ENCODE measurements at places on chromosomes 3 and 15.
A peak's percentile ranks its signal among the peaks of the same experiment; 100 is the strongest.

DNA sequence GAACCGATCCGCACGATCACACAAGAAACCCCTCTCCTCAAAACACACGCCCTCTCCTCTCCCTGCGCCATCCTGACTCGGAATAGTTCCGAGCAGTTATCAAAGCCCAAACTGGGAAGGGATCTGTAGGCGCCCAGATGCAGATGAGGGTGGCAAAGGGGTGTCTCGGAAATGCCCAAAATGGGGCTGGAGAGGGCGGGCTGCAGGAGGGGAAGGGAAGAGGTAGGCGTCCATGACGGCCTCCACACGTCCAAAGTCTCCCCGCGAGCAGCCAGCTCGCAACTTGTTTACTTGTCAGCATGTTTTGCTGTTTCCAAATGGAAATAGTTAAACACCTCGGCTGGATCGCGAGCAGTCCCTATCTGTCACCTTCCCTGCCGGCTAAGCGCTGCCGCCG, 1.5 kb downstream of the NTRK3 start:
- no peak for DNase-seq

GRCh38 chr3:144390786-144391185, 419.2 kb downstream of the DIPK2A start:
- no peak for DNase-seq

DNA sequence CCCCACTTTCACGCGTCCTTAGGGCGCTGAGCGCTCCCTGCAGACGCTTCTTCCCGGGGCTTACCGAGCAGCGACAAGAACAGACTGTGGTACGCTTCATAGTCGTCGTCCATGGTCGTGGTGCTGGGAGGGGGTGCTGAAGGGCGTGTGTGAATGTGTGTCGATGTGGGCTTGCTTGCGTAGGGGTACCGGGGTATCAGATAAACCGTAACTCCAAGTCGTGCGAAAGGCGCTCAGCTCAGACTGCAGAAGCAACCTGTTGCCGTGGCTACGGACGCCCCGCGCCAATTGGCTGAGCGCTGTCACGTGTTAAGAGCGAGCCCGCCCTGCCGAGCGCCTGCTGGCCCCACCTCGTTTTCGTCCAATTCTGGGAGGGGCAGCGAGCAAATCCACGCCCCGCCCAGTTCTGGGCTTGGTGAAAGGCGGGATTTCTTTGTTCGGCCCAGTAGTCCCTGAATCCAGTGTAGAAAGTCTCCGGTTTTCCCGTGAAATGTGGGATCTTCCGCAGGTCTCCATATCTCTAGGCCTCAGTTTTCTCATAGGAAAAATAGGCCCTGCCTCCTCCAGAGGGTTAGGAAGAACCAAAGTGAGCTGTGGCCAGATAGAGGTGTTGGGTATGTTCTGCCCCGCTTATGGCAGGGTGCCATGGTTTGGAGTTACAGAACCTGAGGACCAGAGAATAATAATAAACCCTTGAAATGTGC, at the start of gene EFCAB12:
Gene EFCAB12, minus strand, starts transcription at position 261 of the 704 bp plus-strand sequence. Its CDS starts 148 bp downstream, at position 113.
- peak; percentile 96 for DNase-seq

GRCh38 chr3:33317963-33318709, 40.9 kb downstream of the FBXL2 start:
- DNase-seq: no peak

GRCh38 chr3:127735767-127736693, 63.3 kb downstream of the ABTB1 start:
- peak; percentile 88 for DNase-seq

DNA sequence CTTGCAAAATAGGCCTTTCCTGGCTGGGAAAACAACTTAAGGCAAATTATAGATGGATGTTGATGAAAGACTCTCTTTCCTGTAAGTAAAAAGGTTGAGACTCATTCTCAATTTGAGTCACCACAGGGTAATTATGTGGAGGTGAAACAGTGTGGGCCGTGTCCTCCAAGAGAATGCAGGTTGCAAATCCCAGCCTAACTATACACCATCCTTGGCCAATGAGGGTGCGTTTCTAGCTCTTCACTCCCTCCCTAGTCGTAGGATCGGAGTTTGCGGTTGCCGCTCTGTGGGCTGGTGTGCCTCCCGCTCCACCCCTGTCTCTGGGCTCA, 259.9 kb downstream of the PLCL2 start:
- DNase-seq: no peak

- no peak for DNase-seq
These were observed 9.2 kb downstream of the CD200R1 start for GRCh38 chr3:112965656-112966055.

- DNase-seq: no peak
These were observed 44.4 kb upstream of the PSMD6 start for GRCh38 chr3:64067506-64068346.

DNA sequence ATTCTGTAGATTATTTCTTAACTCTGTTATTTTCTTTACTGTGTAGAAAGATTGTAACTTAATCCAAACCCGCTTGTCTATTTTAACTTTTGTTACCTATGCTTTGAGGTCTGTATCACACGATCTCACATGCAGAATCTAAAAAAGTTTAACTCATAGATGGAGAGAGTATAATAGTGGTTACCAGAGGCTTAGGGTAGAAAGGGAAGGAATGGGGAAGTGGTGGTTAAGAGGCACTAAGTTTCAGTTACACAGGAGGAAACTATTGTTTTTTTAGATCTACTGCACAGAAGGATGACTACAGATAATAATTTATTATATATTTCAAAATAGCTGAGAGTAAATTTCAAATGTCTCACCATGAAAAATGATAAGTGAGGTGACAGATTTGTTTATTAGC, 515.2 kb downstream of the RSL24D1 start:
- DNase-seq: no peak

DNA sequence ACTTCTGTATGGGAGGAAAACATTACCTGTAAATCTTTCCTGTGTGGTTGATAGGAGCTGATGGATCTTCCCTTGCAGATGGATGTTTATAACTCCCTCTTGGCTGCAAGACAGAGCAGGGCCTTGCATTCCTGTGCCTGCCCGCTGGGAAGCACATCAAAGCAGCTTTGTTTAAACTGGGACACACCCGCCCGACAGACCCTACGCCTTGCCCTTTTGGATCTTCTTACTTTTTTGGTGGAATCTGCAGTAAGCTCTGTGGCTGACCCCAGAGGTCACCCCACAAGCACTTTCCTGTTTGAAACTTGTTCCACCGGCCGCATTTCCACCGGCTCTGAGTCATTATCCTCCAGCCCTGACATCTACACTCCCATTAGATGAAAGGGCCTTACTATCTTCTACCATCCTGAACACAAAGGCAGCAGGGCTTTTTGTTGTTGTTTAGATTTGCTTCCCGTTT, 244.1 kb upstream of the STT3B start:
- peak; percentile 72 for DNase-seq

DNA sequence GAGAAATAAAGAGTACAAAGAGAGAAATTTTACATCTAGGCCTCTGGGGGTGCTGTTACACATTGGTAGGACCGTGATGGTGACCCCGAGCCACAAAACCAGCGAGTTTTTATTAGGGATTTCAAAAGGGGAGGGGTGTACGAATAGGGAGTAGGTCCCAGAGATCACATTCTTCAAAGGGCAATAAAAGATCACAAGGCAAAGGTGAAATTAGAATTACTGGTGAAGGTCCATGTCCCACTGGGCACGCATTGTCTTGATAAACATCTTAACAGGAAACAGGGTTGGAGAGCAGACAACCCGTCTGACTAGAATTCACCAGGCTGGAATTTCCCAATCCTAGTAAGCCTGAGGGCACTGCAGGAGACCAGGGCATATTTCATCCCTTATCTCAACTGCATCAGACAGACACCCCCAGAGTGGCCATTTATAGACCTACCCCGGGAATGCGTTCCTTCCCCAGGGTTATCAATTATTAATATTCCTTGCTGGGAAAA, 4.3 kb downstream of the IRAK2 start:
- no peak for DNase-seq
